Activated B cell treated with CpG ODN at 0.5 μM for 24 hours (primary cell): ENCODE measurements at places on chromosomes 1 and 21. TPM values are rescaled to one million over a fixed set of nuclear protein-coding genes. Genes with fewer than 3 reads are reported as not detected.

AGBL4 gene
- total RNA-seq = 0.24 and 0.51 TPM in 2 replicates

ACTA1 gene
- total RNA-seq = 0.22 TPM in 1 of 2 replicates, not detected in the other

DNA sequence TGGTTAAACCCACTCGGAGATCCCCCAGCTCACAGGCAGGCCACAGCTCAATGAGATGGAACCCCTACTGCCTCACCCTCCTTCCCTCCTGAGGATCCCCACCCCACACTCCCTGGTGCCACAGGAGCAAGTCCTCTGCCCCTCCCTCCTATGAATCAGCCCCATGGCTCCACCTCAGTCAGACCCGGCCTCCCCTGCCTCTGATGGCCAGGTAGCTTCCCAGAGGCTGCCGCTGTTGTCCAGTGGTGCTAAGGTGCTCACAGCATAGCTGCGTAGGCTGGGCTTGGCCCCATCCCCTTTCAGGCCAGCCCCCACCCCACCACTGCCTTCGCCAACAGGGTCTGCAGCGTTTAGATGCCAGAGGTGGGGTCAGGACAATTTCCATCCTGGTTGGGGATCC is 98.5 kb upstream of the IGSF21 start:
- no peaks in the 10 kb centered on the region for H3K36me3 ChIP-seq
- H3K27ac ChIP-seq = no peak overlapping the region
- H3K4me3 ChIP-seq = no peak overlapping the region
- no peaks in the 10 kb centered on the region for H3K4me1 ChIP-seq

KCNE2 gene
- total RNA-seq = not detected in 2 replicates

ITLN2 gene
- total RNA-seq = not detected in 2 replicates

- no peak for DNase-seq
- H3K27me3 ChIP-seq = peaks cover 5% of the 10 kb centered on the region
- H3K4me1 ChIP-seq = no peaks in the 10 kb centered on the region
These were observed 65.3 kb upstream of the MAN1A2 start for GRCh38 chr1:117301901-117302300.

DNA sequence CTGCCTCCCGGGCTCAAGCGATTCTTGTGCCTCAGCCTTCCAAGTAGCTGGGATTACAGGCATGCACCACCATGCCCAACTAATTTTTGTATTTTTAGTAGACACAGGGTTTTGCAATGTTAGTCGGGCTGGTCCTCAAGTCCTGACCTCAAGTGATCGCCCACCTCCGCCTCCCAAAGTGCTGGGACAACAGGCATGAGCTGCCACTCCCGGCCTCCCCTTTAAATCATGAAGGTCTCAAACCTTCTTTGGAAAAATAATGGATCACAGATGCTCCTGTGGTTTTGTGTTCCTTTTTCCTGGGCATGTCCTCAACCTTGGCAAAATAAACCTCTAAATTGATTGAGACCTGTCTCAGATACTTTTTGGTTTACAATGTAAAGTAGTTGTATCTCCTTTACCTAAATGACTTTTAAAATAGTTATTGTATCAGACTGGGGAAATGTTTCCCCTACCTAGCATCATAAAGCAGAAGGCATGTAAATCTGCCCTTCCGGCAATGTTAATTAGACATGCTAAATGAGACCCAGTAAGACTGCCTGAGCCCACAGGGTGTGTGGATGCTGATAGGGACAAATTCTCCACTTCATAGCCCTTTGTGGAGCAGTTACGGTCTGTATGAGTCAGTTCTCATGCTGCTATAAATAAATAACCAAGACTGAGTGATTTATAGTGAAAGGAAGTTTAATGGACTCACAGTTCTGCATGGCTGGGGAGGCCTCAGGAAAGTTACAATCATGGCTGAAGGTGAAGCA is 27.8 kb downstream of the CBR1 start:
- H3K4me3 ChIP-seq = peak overlapping the region; percentile 5
- H3K27me3 ChIP-seq = no peaks in the 10 kb centered on the region
- H3K36me3 ChIP-seq = peaks cover 6% of the 10 kb centered on the region
- H3K4me1 ChIP-seq = peaks cover 11% of the 10 kb centered on the region
- no peak for DNase-seq
- H3K27ac ChIP-seq = peak overlapping the region; percentile 71

- H3K27ac ChIP-seq = peak overlapping the region; percentile 33
- H3K36me3 ChIP-seq = no peaks in the 10 kb centered on the region
- no peak for DNase-seq
- peak overlapping the region; percentile 19 for H3K4me3 ChIP-seq
- H3K4me1 ChIP-seq = peaks cover 54% of the 10 kb centered on the region
- H3K27me3 ChIP-seq = no peaks in the 10 kb centered on the region
These were observed 25.4 kb upstream of the RGS16 start for GRCh38 chr1:182629499-182630096.

PDZK1IP1 gene
- total RNA-seq = not detected in 2 replicates

GRIK1 gene
- not detected in 2 replicates for total RNA-seq

DNA sequence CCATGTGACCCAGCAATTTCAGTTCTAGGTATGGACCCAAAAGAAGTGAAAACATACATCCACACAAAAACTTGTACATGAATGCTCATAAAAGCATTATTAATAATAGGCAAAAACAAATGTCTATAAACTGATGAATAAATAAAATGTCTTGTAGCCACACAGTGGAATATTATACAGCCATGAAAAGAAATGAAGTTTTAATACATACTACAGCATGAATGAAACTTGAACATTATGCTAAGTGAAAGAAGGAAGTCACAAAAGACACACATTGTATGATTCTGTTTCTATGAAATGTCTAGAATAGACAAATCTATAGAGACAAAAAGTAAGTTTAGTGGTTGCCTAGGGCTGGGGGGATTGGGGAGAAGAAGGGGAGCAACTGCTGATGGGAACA is 130.2 kb downstream of the CDC7 start:
- no peak overlapping the region for H3K4me3 ChIP-seq
- DNase-seq = no peak
- H3K4me1 ChIP-seq = no peaks in the 10 kb centered on the region
- H3K27ac ChIP-seq = no peak overlapping the region

S100A12 gene
- total RNA-seq = 0.61 TPM in 1 of 2 replicates, not detected in the other

WNT9A gene
- total RNA-seq = 0.05 TPM in 1 of 2 replicates, not detected in the other
